Left lung (tissue), 14 donors: ENCODE measurements at places on chromosomes 13 and 19. TPM values are rescaled to one million over a fixed set of nuclear protein-coding genes. Genes with fewer than 3 reads are reported as not detected.

RNF17 gene
- total RNA-seq, result not detected

KLHL26 gene
- total RNA-seq, result 9.0 TPM

TMPRSS9 gene
- total RNA-seq, result not detected

PTH2 gene
- not detected for total RNA-seq

CFAP97D2 gene
- 1.5 TPM for total RNA-seq

KLK3 gene
- not detected for total RNA-seq

VSTM2B gene
- total RNA-seq, result not detected

ZNF580 gene
- 34.7 TPM for total RNA-seq

EPSTI1 gene
- total RNA-seq, result 22.4 TPM

IGFL3 gene
- total RNA-seq, result not detected

CYP2F1 gene
- not detected for total RNA-seq

DNA sequence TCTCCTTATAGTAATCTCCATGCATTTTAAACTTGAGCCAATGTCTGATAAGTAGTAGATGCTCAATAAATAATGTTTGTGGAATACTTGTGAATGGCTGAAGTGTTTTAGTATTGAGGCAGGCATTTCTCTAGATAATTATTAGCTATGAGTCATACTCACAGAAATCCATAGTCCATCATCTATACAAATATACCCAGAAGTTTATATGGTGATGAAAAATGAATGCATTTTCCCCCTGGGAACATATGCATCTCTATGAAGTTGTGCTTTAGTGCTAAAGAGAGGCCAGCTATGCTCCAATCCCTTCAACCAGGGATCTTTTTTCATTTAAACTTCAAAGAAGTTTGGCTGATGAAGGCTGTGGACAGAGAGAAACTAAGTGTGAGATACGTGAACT lies 17.2 kb downstream of the MBNL2 start:
- H3K36me3 ChIP-seq, result no peaks in the 10 kb centered on the region
- no peak for DNase-seq
- peaks cover 83% of the 10 kb centered on the region for H3K4me1 ChIP-seq
- H3K27me3 ChIP-seq, result no peaks in the 10 kb centered on the region

DNA sequence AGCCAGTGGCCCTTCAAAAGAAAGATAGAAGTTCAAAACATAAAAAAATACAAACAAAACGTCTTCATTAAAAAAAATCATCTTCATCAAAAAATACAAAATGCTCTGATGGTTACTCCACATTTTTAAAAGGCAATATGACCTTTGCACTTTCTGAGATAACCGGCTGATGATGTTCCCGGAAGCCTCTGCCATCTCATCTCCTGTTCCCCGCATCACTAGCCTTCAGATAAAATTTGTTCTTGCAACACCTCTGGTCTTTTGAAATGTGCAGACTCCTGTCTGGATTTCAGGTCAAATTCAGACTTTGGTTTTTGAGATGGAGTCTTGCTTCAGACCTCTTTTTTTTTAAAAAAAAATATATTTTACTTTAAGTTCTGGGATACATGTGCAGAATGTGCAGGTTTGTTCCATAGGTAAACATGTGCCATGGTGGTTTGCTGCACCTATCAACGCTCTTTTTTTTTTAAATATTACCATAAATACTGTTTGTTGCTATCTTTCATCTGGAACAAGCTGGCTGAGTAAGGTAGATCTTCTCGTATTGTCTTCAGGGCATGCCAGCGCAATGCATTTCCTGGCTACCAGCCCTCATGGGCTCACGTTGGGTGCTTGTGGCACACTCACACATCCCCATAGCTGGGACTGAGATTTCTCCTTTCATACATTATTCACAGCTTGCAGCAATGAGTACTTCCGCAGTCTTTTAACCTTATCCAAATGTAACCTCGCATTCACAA lies 418.9 kb upstream of the ARGLU1 start:
- no peak for DNase-seq
- H3K27me3 ChIP-seq, result no peaks in the 10 kb centered on the region

DNA sequence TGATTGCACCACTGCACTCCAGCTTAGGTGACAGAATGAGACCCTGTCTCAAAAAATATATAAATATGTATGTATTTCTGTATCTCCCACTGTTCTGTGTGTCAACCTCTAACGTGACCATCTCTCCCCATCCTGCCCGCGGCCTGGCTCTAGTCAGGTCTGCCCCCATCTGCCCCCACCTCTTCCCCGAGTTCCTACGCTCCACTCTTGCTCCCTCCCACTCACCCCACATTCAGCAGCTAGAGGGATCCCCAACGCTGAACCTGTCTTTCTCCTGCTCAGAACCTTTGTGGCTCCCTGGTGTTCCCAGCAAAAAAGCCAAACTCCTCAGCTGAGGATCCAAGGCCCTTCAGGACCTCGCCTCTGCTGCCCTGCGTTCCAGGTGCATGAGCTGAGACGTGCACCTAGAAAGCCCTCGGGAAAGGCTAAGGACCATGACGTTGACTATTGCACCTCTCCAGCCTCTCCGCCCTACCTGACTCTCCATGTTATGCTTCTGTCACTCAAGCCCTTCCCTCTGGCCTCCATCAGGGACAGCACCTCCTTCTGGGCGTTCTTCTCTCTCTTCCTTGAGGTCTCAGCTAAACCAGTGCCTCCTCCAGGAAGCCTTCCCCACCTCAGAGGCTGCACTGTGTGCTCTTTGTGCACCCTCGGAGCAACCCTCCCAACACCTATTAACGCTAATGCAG lies 18.1 kb downstream of the AKT2 start:
- DNase-seq, result no peak
- no peaks in the 10 kb centered on the region for H3K27me3 ChIP-seq
- H3K4me1 ChIP-seq, result peaks cover 12% of the 10 kb centered on the region

DNA sequence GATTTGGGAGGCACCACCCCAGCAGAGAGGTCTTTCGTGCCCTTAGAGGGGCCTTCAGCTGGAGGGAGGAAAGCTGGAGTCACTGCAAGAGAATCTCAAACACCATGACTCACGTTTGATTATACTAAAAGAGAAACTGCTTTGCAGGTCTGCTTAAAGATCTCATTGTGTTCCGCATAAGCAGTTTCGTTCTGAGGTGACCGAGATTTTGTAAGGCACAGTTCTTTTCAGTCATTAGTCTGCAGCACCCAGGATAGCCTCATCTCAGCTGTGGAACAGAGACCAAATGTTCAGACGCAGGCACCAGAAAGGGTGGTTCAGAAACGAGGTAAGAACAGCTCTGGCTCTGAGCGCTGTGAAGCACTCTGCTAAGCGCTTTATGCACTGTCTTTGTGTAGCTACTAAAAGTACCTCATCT lies 71.2 kb upstream of the GTF3A start:
- peak overlapping the region; percentile 19 for H3K27ac ChIP-seq
- no peak overlapping the region for H3K4me3 ChIP-seq
- H3K27me3 ChIP-seq, result no peaks in the 10 kb centered on the region
- no peaks in the 10 kb centered on the region for H3K4me1 ChIP-seq

- H3K4me3 ChIP-seq, result no peak overlapping the region
- peaks cover 31% of the 10 kb centered on the region for H3K4me1 ChIP-seq
- peak; percentile 52 for DNase-seq
- H3K27me3 ChIP-seq, result no peaks in the 10 kb centered on the region
Measured at GRCh38 chr19:46898731-46899130, 37.9 kb downstream of the ARHGAP35 start.

- DNase-seq, result no peak
- H3K36me3 ChIP-seq, result no peaks in the 10 kb centered on the region
- H3K4me3 ChIP-seq, result no peak overlapping the region
- no peaks in the 10 kb centered on the region for H3K27me3 ChIP-seq
- H3K27ac ChIP-seq, result no peak overlapping the region
Measured at GRCh38 chr13:89199138-89199537, 1528.0 kb downstream of the SLITRK5 start.

GRCh38 chr19:590396-590745 lies 690 bp downstream of the HCN2 start:
- H3K27ac ChIP-seq, result no peak overlapping the region
- peaks cover 94% of the 10 kb centered on the region for H3K27me3 ChIP-seq
- no peaks in the 10 kb centered on the region for H3K36me3 ChIP-seq
- DNase-seq, result no peak

DNA sequence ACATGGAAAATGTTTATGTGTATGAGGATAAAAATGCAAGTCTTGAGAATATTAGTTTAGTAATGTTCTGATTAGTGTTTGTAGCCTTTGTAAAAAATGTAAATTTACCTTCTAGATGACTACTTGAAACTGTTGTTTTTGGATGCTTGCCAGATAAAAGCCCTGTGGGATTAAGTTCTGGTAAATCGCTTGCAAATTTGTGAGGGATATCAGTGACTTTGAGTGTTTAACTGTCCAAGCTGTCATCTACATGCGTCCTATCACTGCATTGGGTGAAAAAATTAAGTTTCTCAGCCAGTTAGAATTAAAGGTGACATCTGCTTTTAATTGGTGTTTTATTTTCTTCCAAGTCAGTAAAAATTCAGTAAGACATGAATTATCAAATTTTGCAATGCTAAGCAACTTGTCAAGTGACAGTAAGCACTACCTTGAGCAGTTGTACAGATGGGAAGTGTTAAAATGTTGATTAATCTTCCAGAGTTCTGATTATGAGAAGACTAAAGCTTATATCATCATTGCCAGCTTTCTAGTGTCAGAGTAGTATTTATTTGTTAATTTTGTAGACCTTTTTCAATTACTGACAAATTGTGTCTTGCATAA lies 88.0 kb downstream of the PCCA start:
- no peaks in the 10 kb centered on the region for H3K4me1 ChIP-seq
- no peaks in the 10 kb centered on the region for H3K27me3 ChIP-seq
- DNase-seq, result no peak
- H3K27ac ChIP-seq, result no peak overlapping the region

GRCh38 chr19:3879656-3880055 lies 829 bp upstream of the ATCAY start:
- H3K27ac ChIP-seq, result no peak overlapping the region
- no peak overlapping the region for H3K4me3 ChIP-seq
- peaks cover 23% of the 10 kb centered on the region for H3K27me3 ChIP-seq
- no peak for DNase-seq
- no peaks in the 10 kb centered on the region for H3K36me3 ChIP-seq

- no peak overlapping the region for H3K4me3 ChIP-seq
- H3K36me3 ChIP-seq, result peaks cover 45% of the 10 kb centered on the region
- H3K27ac ChIP-seq, result no peak overlapping the region
Measured at GRCh38 chr19:11230621-11231386, 8.6 kb upstream of the ANGPTL8 start.

DNA sequence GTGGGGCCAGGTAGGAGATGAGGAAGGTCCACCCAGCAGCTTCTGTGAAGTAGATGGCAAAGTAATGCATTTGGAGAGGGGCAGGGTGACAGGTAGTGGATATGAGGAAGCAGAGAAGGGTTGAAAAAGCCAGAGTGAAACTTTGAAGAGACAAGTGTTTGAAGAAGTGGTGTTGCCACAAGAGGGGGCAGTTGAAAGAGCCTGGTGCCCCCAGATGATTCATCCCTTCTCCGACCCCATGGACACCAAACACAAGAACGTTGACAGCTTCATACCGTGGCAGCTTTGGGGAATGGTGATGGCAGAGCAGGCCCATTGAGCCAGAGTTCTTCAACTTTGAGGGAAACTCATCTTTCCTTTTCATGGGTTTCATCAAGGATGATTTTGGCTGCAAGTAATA lies 19.9 kb downstream of the IFNL3 start:
- no peaks in the 10 kb centered on the region for H3K36me3 ChIP-seq
- no peak overlapping the region for H3K4me3 ChIP-seq
- peaks cover 39% of the 10 kb centered on the region for H3K27me3 ChIP-seq

DNA sequence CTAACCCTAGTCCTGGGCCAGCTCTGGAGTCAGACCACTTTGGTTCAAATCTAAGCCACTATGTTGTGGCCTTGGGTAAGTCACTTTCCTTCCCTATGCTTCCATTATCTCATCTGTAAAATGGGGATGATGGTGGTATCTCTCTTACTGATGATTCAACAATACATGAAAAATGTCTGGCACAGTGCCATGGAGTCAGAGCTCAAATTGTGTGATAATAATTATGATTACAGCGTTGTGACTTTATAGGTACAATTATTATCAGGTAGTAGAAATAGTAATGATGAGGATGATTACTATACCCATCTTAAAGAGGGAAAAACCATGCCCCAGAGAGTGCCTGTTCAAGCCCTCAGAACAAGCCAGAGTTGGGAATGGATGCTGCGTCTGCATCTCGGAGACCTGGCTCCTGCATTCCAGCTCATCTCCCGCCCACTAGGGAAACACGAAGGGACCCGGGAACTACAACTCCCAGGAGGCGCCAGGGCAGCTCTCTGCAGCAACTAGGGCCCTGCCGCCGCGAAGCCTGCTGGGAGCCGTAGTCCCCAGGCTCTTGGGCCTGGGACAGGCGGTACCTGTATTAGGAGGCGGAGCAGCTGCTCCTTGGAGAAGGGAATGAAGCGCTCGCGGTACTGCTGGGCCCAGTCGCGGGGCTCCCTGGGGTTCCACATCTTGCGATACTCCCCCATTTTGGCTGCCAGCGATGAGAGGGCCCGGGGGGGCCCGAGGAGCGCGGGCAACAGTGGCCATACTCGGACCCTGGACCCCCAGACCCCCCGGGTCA lies 832 bp downstream of the TMEM143 start:
- no peaks in the 10 kb centered on the region for H3K27me3 ChIP-seq
- peak overlapping the region; percentile 55 for H3K4me3 ChIP-seq
- DNase-seq, result peak; percentile 97
- H3K4me1 ChIP-seq, result no peaks in the 10 kb centered on the region
- H3K27ac ChIP-seq, result peak overlapping the region; percentile 96

DNA sequence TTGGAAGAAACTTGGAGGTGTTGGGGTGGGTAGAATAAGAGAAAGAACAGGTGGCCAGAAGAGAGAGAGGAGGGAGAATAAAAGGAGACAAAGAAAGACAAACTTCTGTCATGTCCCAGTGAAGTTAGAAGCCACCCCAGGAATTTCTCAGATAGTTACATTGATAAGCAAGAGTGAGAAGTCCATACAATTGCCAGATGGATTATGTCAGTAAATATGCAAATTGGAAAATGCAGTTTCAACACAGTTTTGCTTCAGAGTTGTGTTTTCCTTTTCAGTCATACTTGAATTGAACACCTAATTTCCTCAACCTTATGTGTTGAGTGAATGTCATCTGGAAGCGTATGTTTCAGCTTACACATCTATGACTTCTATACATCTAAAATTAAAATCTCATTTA lies 139.2 kb downstream of the RXFP2 start:
- no peak overlapping the region for H3K4me3 ChIP-seq
- no peaks in the 10 kb centered on the region for H3K36me3 ChIP-seq
- H3K27me3 ChIP-seq, result no peaks in the 10 kb centered on the region
- peaks cover 7% of the 10 kb centered on the region for H3K4me1 ChIP-seq
- no peak for DNase-seq

GRCh38 chr13:68987585-68987984 lies 1120.0 kb upstream of the ATXN8OS start:
- no peaks in the 10 kb centered on the region for H3K4me1 ChIP-seq
- no peak for DNase-seq
- H3K36me3 ChIP-seq, result no peaks in the 10 kb centered on the region
- no peaks in the 10 kb centered on the region for H3K27me3 ChIP-seq
- no peak overlapping the region for H3K4me3 ChIP-seq

GRCh38 chr13:101942535-101943157 lies 459.2 kb downstream of the FGF14 start:
- no peaks in the 10 kb centered on the region for H3K4me1 ChIP-seq
- no peak overlapping the region for H3K4me3 ChIP-seq
- H3K27me3 ChIP-seq, result no peaks in the 10 kb centered on the region
